ENCODE measurements at places on chromosomes 6 and 20. TPM values are rescaled to one million over a fixed set of nuclear protein-coding genes. Genes with fewer than 3 reads are reported as not detected.
A peak's percentile ranks its signal among the peaks of the same experiment; 100 is the strongest.

SLC25A27 gene
- total RNA-seq, result 54.1 TPM

ULBP3 gene
- 5.4 TPM for total RNA-seq

GRCh38 chr6:117512987-117513573, 30.6 kb downstream of the DCBLD1 start:
- no peak for DNase-seq

DNA sequence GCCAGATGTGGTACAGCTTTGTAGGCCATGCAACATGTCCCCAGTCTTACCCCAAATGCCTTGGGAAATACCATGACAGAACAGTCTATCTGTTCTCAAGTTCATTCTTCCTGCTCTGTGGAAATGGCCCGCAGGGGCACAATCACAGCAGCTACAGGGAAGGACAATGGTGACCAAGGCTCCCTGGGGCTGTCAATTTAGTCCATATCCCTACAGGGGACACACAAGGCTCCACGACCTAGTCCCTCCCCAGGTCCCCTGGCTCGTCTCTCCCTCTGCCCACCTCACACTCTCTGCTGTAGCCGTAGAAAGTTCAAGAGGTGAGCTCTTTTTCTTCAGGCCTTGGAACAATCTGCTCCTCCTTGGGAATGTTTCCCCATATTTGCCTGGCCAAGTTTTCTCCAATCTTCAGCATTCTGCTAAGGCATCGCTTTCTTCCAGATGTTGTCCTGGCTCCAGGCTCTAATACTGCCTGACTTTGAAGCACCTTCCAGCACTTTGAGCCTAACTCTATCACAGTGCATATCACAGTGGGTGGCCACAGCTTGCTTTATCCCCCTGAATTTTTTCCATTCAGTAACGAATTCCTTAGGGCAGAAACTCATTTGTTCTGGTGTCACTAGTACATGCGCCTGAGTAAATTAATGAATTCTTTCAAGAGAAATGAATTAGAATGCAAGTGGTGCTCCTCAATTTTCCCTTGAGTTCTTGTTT, 92.6 kb downstream of the MAP3K7 start:
- no peak for DNase-seq

GRCh38 chr20:48317578-48317977, 510.2 kb downstream of the PREX1 start:
- no peak for DNase-seq

DNA sequence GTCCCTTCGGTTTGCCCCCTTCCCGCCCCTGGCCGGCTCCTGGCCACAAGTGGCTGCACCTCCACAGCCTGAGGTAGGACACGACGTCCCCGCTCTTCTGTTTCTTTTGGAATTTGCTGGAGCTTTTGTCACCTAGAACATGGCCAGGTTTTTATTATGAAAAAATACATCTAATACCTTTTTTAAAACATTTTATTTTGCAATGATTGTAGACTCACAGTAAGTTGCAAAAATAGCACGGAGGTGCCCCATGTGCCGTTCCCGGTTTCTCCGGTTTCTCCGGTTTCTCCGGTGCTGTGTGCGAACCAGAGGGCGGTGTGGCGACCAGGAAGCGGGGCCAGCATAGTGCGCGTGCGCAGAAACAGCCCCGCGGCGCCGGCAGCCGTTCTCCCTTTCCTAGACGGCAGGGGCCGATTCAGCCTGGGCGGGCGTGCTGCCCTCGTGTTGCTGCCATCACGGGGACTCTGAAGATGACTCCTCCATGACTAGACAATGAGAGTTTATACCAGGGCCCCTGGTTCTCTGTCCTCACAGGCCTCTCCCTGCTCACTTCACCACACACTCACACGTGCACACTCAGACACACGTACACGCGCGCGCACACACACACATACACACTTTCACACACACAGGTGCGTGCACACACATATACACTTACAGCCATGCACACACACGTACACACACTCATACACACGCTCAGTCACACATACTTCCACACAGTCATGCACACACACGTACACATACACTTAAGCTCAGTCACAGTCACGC, 102.1 kb downstream of the TMEM242 start:
- DNase-seq, result peak; percentile 46

- no peak for DNase-seq
These were observed 29.4 kb downstream of the LPA start for GRCh38 chr6:160634706-160635105.

GRCh38 chr6:83097204-83097603, 29.7 kb downstream of the DOP1A start:
- DNase-seq, result no peak

ARFGAP1 gene
- total RNA-seq, result 79.2 TPM

GSTA2 gene
- total RNA-seq, result not detected

GRCh38 chr6:36788186-36788585, 51.1 kb downstream of the CPNE5 start:
- no peak for DNase-seq

ANKRD66 gene
- total RNA-seq, result not detected

DNA sequence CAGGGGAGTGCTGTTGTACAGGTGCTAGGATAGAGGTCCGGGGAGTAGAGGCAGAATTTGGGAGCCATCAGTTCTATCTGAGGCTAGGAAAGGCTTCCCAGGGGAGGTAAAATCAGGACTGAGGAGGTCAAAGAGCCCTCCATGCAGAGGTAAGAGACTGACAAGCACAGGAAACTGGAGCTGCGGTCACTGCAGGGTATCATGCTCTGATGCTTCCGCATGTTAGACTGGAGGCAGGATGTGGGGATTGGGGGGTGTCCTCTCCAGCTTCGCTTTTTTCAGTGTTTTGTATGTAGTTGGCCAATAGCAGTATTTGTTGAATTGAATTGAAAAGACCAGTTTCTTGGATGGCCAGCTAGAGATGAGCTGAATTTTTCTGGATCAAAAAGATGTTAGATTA, 87.8 kb downstream of the SLC22A3 start:
- DNase-seq, result no peak

- no peak for DNase-seq
These were observed 15.6 kb upstream of the GCNT2 start for GRCh38 chr6:10505529-10505928.

TMEM244 gene
- total RNA-seq, result not detected

NR2E1 gene
- not detected for total RNA-seq

- DNase-seq, result no peak
These were observed 62.9 kb downstream of the BMP5 start for GRCh38 chr6:55812509-55812908.

DNA sequence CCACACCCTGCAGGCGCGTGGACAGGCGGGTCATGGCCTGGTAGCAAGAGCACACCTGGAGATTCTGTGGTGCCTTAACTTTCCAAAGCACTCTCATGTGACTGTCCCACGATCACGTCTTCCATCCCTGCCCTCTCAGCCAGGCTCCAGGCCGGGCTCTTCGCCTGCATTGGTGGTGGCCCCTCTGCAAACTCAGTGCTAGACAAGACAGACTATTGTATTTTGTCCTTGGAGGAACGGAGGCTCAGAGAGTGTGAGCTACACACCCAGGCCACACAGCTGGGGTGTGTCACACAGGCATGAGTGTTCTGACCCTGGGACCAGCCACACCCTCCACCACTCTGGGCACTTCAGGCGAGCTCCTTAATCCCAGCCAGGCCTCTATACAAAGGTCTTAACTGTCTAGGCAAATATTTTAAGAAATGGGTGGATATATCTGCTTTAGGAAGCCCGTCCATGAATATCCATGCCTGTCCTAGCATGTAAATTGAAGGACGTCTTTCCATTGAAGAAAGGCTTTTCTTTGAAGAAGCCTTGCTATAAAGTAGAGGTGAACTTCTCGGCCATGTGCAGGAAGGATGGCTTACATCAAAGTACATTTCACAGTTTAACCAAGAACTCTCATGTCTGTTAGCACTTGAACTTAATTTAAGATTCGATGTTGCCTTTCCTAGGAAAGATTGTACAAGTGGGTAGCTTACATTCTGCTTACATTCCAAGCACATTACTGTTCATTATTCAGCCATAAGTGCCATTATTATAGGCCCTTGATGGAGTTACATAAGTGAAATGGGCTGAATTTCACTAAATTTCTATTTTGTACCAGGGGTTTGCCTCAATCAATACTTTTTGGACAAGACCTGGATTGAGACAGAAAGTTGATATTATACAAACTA, 263.9 kb downstream of the DLL1 start:
- no peak for DNase-seq

DNA sequence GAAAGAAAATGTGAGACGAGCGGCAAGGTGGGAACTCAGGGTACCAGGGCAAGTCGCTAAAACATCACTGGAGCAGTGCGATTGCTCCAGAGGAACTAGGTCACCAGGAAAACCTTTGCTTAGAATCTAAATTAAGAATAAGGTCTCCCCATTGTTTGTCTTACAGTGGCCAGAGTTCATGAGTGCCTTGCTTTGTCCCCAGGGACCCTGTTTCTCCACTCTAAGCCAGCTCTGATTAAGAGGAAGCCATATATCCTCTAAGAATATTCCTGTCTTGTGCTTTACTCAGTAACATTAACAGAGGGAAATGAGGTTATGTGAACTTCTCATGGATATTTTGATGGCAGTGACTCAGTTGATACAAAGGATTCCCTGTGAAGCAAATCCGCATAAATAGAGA, 305.8 kb downstream of the CD83 start:
- DNase-seq, result no peak

- no peak for DNase-seq
These were observed 4.9 kb downstream of the ADGRB3 start for GRCh38 chr6:68639826-68640490.

VAPB gene
- total RNA-seq, result 23.7 TPM

- peak; percentile 68 for DNase-seq
These were observed 53.9 kb downstream of the OTOR start for GRCh38 chr20:16801919-16802651.

- DNase-seq, result no peak
These were observed 194.9 kb downstream of the PHACTR1 start for GRCh38 chr6:12911427-12911826.

DNA sequence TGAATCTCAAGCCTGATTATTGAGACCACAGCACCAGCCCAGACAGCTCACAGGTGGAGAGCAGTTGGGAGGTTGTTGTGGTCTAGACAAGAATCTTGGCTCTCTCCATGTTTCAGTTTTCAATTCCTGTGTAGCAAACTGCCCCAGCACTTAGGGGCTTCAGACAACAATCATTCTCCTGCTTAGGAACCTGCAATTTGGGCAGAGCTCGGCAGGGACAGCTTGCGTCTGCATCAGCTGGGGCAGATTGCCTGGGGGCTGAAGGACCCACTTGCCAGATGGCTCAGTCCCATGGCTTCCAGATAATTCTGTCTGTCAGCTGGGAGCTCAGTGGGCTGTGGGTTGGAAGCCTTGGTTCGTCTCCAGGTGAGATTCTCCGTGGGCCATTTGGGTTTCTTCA, 6.9 kb downstream of the TGM6 start:
- no peak for DNase-seq

GRCh38 chr20:33606118-33606771, 55.9 kb upstream of the C20orf144 start:
- no peak for DNase-seq

- no peak for DNase-seq
These were observed 38.1 kb downstream of the RPP40 start for GRCh38 chr6:4965562-4966389.

C6orf15 gene
- not detected for total RNA-seq

DNA sequence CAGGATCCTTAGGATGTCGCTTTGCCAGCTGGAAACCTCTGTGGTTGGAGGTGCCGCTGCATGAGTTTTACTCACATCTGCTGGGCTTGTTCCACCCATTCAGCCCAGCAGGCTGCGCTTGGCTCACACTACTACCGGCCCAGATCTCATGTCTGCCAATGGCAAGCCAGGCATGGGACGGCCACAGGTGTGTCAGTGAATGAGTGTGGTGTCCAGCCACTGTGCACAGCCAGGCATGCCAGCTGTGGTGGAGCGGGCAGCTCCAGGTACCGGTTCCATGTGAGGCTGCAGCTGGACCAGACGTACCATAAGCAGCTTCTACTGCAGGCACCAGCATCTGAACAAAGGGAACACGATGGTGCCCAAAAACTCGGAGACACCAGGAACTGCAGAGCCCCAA, 33.1 kb upstream of the ASF1A start:
- no peak for DNase-seq

- DNase-seq, result no peak
These were observed 295.4 kb downstream of the ZNF217 start for GRCh38 chr20:53298260-53298659.

GRCh38 chr6:169837529-169838250, 86.3 kb downstream of the ERMARD start:
- DNase-seq, result no peak
